ENCODE measurements at places on chromosomes 16 and 17.

DNA sequence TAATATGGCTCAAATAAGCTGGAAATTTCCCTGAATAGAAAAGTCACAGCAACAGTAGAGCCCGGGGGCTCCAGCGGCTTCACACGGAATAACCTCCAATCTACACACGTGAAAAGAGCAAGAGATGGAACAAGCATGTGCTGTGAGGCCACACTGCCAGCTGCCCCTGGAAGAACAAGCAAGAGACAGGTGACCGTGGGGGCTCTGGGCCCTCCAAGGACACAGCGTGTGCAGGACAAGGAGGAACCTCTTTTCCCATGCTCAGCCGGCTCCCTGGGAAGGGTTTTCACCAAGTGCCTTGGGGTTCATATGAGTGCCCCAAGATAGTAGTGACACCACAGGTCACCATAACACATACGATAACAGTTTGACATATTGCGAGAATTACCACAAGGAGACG is 110.2 kb upstream of the ZNF750 start:
- no peak for DNase-seq

- DNase-seq, result no peak
Observed at GRCh38 chr16:18836702-18837101, 35.4 kb upstream of the ARL6IP1 start.

DNA sequence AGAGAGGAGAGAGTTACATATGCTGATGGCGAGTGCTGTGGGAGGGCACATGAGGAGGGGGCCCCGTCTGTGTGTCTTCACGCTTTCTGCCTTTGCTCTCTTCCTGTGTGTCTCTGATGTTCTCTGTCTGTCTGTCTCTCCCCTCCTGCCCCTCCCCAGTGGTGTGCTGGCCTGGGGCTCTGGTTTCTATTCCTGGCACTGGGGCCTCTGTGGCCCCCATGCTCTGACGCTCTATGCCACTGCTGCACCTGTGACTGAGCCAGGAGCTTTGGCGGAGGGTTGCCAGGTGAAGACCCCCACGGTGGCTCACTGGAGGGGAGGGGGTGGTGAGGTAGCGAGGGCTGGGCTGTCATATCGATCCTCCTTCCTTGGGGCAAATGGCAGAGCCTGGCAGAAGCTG is 24.6 kb upstream of the BRD7 start:
- DNase-seq, result no peak

- peak; percentile 17 for DNase-seq
Observed at GRCh38 chr16:30557707-30557956, 542 bp downstream of the ZNF764 start.

DNA sequence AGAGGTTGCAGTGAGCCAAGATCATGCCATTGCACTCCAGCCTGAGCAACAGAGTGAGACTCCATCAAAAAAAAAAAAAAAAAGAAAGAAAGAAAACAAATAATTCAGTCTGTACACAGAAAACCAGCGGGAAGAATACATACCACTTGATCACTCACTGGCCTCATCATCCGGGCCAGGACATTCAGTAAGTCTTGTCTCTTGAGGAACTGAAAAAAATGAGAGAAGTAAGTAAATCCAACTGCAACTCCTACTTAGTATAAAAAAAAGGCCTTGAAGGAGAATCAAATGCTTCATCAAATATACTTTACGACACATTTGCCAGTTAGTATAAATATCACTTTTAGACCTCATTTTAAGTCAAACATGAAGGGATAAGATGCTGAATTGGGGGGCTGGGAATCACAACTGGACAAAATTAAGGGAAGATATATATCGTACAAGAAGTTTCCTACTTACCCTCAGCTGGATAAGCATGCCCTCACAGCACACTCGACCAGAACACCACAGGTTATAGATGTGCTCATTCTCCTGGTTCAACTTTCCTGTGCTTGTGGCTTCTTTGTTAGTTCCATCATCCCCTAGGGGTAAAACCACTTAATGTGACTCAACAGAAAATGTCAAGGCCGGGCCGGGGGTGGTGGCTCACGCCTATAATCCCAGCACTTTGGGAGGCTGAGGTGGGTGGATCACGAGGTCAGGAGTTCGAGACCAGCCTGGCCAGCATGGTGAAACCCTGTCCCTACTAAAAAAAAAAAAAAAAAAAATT is 12.4 kb downstream of the CCDC47 start:
- DNase-seq, result no peak

- DNase-seq, result no peak
Observed at GRCh38 chr17:37648555-37648954, 5.3 kb upstream of the DDX52 start.

DNA sequence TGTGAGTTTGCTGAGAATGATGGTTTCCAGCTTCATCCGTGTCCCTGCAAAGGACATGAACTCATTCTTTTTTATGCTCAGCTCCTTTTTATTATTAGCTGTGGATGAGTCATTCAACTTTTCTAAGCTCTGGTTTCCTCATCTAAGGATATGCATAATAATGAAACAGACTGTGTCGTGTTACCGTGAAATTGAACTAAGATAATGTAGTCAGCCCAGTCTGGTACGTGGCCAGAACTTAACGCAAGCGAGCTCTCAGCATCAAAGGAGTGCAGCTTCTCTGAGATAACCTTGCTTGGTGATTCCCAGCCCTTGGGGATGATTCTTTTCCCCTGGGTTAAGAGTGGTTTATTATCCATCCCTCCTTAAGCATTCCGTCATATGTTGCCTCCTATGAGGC is 454.3 kb upstream of the EEF2KMT start:
- no peak for DNase-seq

GRCh38 chr17:81241203-81241602 is 2.1 kb downstream of the NDUFAF8 start:
- no peak for DNase-seq

DNA sequence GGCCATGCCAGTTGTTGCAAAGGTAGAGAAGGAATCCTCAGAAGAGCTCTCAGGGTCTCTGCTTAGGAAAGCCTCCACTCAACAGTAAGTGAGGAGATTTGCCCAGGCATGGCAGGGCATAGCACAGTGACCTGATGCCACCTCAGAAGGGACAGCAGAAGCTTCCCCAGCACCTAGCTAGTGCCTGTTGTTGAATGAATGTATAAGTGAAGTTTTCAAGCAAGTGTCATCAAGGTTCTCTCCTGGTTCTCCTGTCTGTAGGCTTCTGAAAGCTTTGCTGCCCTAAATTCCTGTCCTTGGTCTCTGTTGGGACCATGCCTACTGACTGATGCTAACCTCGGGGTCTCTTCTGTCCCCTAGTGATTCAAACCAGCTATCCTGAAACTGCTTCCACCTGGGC is 114.9 kb upstream of the TBX2 start:
- DNase-seq, result no peak

DNA sequence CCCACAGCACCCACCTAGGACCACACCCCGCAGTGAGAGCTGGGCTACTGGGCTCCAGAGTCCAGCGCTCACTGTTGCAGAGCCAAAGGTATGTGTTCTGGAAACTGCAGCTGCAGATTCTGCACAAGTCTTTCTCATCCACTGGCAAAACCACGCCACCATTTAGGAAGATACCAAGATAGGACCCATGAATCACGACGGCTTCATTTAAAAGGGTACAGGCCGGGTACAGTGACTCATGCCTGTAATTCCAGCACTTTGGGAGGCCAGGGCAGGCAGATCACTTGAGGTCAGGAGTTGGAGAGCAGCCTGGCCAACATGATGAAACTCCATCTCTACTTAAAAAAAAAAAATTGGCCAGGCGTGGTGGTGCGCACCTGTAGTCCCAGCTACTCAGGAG is 18.8 kb downstream of the FOXF1 start:
- DNase-seq, result no peak

DNA sequence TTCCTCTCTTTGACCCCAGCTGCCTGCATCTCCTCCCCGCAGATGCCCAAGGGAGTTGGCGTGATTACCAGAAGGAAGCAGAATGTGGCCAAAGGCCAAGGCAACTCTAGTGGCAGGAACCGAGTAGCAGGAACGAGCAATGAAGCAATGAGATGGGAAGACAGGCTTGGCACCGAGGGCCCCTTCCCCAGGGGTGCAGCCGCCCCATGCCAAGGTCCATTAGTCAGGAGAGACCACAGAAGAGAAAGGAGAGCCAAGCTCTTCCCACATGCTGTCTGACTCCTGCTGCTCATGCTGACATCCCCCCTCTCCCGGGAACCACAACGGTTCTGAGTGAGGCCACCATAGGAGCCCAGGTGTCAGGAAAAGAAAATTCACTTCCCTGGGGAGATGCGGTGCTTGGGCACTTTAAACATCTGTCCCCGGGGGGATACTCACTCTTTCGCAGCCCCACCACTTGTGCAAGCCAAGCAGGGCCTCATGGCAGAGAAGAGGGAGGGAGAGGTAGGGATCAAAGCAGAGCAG is 67.4 kb downstream of the MYO18A start:
- DNase-seq, result no peak

GRCh38 chr16:14219983-14220382 is 148.9 kb downstream of the MRTFB start:
- no peak for DNase-seq

GRCh38 chr17:5544115-5544514 is 40.2 kb downstream of the NLRP1 start:
- DNase-seq, result no peak

DNA sequence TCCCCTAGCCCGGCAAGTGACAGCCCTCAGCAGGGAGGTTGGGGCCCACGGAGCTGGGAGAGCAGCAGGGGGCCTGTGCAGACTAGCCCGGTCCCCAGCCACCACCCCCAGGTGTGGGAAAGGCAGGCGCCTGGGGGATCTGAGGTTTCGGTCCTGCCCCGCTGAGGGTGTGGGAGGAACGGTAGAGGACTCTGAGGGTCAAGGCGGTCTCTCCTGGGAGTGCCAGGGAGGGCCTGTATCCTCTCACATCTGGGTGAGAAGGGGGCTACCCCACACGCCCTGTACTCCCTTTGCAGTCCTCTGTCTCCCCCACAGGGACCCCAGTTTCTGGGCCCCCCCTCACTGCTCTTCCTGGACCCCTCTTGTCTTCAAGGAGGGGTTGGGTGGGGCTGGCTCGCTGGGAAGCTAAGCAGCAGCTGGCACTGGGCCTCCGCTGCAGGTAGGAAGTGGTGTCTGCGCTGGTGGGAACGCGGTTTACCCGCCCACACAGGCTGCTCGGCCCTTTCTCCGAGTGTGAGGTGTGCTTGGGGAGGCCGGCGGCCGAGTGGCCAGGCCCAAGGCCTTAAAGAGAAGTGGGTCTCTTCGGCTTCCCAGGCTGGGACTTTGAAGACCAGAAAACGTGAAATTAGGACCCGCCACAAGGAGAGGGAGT is 15.4 kb downstream of the CD7 start:
- DNase-seq, result no peak

DNA sequence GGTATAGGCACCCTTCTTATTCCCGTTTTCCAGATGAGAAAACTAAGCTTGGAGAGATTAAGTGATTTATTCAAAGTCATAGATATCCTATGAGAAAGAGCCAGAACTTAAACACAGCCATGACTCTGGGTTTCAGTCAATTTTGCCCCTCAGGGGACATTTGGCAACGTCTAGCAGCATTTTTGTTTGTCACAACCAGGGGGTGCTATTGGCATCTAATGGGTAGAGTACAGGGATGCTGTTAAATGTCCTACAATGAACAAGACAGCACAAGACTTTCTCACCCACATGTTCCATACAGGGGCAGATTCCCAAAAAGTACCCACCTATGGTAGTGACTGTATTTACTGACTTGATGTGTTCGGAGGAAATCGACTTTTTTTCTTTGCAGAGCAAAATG is 4.8 kb upstream of the SHISA9 start:
- peak; percentile 36 for DNase-seq

- no peak for DNase-seq
Observed at GRCh38 chr17:37025238-37025637, 76.5 kb downstream of the AATF start.

- DNase-seq, result no peak
Observed at GRCh38 chr17:28188841-28189263, 130.1 kb upstream of the TMEM97 start.

DNA sequence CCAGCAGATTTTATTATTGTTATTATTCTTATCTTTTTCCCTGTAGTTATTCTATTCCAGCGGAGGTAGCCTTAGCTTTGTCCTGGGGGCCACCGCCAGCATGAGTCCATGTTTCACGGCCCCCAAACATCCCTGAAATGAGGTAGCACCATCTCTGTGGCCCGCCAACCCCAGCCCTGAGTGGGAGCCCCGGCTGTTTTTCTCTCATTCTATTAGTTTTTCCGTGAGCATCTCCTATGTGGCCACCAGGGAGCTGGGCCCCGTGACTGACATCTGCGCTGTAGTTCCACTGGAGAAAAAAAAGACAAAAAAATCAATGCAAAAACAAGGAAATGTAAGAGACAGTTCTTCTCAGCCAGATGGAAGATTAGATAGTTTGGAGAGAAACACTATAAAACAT is 43.5 kb upstream of the IL34 start:
- no peak for DNase-seq

DNA sequence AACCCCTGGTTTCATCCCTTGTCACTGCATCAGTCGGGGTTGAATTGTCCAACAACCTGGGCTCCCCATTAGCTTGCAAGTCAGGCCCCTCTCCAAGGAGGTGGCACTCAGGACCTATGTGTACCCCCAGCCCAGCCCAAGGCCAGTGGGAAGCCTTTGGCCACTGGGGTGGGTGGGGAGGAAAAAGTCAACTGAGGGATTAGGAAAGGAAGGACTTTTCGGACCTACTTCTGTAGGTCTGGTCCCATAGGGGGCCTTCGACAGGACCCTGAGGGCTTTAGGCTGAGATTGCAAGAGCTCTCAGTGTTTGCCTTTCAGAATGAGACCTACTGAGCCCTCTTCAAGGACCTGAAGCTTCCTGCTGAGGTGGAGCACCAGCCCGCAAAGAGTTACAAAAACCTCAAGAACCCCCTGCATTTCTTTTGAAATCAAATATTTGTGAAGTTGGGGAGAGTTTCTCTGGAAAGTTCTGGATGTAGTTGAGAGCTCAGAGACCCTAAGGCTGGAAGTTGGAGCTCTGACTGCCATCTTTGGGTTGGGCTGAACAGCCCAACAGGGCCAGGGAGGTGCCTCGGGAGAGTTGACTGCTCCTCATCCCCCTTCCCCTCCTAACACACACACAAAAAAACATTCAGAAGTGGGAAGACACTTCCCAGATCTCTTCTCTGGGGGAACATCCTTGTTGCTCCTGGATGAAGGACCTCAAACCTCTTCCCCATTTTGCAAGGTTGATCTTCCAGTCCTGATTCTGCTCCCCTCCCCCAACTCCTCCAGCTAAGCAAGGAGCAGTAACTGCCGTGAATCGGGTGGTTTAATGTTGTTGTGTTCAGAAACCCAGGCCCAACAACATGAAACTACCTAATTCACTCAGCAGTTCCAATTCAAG is 5.8 kb upstream of the HOXB9 start:
- peak; percentile 5 for DNase-seq

DNA sequence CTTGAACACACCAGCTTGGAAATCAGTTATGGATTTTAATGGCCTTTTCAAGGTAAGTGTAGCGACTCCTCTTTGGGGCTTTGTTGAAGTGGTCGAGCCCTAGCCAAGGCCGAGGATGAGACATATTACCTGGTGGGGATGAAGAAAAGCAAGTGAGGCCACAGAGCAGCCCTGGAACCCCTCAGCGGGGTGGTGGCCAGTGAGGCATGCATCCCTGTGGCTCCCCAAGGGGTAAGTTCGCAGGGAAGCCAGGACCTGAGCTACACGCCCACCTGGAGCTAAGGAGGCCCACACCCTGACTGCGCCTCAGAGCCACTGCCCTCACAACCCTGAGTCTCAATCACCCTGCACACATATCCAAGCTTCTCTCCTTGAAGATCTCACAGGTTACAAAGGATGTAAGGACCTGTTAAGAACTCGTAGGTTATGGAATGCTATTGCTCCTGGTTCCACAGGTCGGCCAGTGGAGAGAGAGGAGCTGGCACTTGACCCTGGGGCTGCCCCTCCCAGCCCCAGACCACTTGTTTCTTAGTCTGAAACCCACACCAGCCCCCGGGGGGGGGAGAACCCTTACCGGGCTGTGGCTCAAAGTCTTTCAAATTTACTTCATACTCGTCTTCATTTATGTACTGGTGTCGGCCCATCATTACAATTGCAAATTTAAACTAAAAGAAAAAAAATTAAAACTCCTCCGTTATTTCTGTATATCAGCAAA is 12.0 kb downstream of the LITAFD start:
- no peak for DNase-seq

Measured in endothelial cell (in vitro differentiated cells).